ENCODE measurements at places on chromosomes 5 and 9.

- no peak for DNase-seq
These were observed 13.1 kb downstream of the KCNT1 start for GRCh38 chr9:135715056-135715595.

GRCh38 chr9:88753691-88754367, 218.9 kb downstream of the NXNL2 start:
- no peak for DNase-seq

- DNase-seq: no peak
These were observed 171.8 kb upstream of the PCSK5 start for GRCh38 chr9:75718677-75719076.

DNA sequence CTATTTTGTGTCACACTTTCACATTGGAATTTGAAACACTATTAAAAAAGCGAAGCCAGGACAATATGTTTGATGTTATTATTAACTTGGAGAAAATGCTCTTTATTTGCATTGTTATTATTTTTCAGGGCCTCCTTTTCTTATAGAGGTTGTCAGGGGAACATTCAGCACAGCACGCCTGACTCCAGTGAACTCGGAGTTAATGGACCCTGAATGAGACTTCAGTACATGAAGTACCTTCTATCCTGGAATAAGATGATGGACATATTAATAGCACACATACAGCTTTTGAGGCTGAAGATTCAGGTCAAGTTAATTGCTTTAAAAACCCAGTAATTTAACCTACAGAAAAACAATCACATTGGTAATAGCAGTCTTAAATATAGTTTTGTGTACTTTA, 652.9 kb downstream of the SEMA5A start:
- DNase-seq: no peak

GRCh38 chr5:31664566-31664965, 25.6 kb downstream of the PDZD2 start:
- DNase-seq: no peak

DNA sequence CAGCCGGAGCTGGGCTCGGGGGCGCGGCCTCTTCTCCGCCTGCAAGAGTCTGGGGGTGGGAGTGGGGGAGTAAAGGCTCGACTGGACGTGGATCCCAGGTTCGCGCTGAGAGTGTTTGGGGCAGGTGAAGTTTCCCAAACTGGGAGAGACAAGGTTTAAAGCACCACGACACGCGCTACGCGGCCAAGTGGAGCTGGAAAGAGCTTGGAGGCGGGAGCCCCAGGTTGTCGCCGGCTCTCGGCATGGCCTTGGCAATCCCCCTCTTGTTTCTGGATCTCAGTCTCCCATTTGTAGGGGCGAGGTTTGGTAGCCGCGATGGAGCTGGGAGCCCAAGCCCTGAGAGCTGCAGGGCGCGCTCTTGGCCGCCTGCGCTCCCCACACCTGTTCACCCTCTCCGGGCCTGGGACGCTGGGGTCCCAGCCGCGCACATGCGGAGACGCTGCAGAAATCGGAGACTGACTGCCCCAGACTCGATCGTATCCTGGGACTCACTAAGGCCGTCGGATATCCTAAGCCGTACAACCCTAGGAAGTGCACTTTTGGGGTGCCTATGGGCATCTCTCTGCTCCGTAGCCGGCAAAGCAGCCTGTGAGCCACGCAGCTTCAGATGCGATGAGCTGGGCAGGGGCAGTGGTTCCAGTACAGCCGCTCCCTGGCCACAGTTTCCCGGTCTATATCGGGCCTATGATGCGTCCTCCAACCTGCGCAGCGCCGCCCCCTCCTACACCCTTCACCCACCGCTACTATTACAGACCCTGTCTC, 937 bp downstream of the TMOD1 start:
- DNase-seq: no peak

DNA sequence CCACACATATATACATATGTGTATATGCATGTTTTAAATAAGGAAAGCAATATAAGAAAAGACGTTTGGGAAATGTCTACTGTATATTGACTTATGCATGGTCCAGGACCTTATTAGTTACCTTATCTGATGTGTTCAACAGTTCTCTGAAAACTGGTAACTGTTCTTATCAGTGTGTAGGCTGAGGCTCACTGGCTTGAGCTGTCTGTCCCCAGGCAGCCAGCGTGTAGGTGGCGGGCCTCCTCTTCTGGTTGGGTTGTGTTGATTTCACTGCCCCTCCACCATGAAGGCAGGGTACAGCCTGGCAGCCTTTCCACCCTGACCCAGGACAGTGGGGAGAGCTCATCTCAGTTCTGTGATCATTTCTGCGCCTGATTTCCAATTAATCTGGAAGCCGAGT, 38.7 kb upstream of the SEMA4D start:
- no peak for DNase-seq

GRCh38 chr9:6714176-6714575, 43.6 kb upstream of the KDM4C start:
- DNase-seq: no peak

DNA sequence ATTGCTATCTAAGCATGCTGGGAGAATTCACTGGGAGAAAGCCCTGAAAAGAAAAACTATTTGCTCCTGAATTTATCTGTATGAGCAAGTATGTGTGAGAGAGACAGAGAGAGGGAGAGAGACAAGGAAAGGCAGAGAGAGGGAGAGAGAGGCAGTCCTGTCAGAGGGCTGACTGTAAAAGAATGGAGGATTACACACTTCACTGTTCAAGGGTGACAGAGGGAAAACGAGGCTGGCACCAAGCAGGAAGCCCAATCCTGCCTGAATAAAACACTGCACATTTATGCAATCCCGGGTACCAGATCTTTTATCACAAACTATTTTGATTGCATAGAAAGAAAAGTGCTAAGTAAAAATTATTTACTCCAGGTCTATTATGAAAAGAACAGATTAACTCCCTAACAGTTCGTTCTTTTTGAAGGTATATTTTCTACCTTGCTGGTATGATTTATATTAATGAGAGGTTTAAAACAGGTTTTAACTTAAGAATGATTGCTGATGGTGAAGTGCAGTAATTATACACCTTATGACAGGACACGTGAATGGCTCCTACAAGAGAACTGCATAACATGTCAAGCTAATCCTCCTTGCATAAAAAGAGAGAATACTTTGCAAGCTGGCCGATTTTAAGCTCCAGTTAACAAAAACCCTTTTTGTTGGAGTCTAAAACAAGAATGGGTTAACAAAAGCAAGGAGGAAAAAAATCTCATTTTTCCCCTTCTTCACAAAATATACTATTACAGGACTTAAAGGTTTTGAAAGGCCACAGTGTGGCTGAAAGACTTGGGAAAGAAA, 82.5 kb downstream of the NFIB start:
- peak; percentile 38 for DNase-seq

- DNase-seq: peak; percentile 68
These were observed 119.6 kb upstream of the RETREG1 start for GRCh38 chr5:16736158-16736995.

DNA sequence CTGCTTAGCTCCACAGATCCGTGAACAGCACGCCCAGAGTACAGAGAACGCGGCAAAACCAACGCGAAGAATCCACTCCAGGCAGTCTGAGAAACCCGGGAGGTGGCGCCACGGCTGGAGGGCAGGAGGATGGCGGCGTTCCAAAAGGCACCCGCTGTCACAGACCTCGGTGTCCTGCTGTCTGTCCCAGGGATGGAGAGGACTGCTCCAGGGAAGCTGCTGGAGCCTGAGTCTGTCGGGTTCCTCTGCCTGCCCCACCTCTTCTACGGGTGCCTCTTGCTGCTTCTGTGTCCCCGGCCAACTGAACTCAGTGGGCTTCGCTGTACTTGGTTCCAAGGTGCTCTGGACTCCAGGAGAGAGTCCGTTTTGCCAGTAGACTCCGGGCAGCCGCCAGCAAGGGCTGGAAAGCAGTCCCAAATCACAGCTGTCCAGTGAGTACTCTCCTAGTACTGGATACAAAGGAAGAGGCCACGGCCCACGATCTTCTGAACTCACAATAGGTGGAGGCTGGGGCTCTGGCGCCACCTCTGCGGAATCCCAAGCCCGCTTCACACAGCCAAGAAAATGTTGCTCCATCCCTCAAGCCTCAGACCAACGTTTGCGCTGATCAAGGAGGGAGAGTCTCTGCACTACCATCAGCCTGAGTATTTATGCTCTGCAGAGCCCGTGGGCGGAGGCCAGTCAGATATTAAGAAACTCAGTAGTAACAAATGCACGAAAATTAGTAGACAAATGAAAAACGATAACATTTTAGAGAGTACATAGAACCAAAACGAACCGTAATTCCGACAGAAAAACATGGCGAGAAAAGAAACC, 440 bp downstream of the ANXA2R start:
- DNase-seq: peak; percentile 60

GRCh38 chr5:17694914-17695313, 60.7 kb downstream of the TAF11L14 start:
- DNase-seq: no peak

GRCh38 chr5:168299372-168299771, 7.9 kb downstream of the WWC1 start:
- DNase-seq: no peak

- no peak for DNase-seq
These were observed 383.5 kb downstream of the ARHGEF28 start for GRCh38 chr5:74009502-74009901.

DNA sequence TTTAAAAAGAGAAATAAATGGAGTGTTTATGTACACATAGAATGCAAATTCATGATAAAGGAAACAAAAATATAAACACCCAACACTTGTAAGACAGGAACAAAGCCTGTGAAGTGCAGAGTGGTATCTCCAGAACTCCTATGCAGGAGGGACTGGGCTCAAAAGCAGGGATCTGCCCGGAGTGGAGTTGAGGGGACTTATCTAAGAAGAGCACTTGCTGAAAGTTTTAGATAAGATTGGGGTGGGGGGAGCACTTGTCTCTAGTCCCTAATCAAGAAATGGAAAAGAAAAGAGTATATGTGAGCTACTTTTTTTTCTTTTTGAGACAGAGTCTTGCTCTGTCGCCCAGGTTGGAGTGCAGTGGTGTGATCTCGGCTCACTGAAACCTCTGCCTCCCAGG, 840.4 kb downstream of the MAT2B start:
- DNase-seq: no peak

GRCh38 chr9:124749781-124750180, 21.3 kb downstream of the NR6A1 start:
- DNase-seq: no peak

- DNase-seq: no peak
These were observed at the start of gene NPR2 for GRCh38 chr9:35791297-35791921. Gene NPR2, plus strand, starts transcription at chr9:35791591. Its CDS starts 818 bp downstream, at chr9:35792409.

DNA sequence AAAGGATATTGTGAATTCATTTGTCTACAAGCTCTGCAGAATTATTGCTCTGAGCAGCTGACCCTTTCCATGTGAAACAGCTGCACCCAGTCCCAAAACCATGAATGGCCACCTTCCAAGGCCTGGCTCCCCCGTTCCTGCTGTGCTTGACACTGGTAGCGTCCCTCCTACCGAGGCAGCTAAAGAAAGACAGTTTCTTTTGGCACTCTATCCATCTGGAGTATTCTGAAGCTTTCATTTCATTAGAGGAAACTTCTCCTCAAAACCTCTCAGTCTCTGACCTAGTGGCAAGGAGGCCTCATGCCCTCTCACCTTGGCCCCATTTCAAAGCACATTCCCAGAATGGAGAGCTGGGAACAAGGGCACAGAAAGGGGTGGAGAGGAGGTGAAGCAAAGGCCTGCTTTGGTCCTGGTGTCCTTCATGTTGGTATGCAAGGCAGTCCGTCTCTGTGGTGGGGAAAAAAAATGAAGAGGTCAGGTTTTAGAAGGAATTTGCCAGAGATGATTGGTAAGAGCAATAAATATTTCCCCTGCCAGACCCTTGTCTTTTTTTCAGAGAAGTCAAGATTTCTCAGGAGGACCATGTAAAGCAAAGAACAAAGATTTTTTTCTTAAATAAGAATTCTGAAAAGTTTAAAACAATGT, 232.0 kb downstream of the RFK start:
- DNase-seq: no peak

DNA sequence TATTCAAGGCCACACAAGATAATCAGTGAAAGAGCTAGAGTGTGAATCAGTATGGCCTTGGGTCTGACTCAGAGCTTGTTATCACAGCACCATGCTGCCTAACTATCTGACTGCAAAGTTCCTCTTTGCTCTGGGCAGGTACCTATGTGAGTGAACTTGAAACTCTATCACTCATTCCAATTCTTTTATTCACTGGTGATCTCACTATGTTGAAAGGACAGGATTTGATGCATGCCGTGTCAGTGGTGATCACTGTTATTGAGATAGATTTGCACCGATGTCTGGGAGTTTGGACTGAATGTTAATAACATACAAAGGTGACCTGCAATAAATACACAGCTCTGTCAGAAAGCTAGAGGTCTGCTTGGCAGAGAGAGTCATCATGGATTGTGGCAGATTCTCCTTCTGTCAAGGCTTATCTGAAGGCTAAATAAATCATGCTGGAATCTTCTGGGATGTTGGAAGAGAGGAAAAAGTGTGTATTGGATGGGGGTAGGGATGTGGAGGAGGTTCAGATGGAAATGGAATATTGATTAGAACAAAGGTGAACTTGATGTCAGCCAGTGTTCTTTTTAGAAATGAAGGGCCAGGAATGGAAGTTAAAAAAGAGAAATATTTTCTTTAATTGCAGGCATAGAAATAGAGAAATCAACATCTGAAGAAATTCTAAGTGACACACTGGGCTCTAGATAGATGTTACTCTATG, 91.8 kb upstream of the TNC start:
- DNase-seq: no peak

DNA sequence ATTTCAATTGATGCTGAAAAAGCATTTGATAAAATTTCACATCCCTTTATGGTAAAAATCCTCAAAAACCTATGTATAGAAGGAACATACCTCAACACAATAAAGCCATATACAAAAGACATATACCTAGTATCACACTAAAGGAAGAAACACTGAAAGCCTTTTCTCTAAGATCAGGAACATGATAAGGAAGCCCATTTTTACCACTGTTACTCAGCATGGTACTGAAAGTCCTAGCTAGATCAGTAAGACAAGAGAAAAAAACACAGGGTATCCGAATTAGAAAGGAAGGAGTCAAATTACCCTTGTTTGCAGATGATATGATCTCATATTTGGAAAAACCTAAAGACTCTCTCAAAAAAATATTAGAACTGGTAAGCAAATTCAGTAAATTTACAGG, 350.2 kb upstream of the PDE4D start:
- no peak for DNase-seq

DNA sequence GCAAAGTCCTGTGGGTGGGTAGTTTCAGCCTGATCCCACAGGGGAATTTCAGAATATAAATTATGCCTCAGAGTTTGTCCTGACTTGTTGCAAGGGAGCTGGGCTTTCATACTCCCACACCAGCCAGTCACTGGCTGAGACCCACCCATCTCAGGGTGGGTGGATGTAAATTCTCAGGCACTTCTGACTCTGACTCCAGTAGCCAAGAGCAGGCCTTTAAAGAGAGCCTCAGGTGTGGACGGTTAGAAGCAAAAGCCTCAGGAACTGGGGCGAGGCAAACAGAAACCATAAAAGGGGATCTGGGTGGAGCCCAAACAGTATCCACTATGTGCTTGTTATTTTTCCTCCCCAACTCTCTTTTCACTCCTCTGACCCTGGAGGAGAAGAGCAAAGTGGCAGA, 28.6 kb upstream of the FBXW11 start:
- DNase-seq: no peak

Data from NCI-H524 treated with DMSO at 0.1 percent for 48 hours (cell line).